Naive thymus-derived CD4-positive, alpha-beta T cell (primary cell): ENCODE measurements at places on chromosomes 2 and 18.

DNA sequence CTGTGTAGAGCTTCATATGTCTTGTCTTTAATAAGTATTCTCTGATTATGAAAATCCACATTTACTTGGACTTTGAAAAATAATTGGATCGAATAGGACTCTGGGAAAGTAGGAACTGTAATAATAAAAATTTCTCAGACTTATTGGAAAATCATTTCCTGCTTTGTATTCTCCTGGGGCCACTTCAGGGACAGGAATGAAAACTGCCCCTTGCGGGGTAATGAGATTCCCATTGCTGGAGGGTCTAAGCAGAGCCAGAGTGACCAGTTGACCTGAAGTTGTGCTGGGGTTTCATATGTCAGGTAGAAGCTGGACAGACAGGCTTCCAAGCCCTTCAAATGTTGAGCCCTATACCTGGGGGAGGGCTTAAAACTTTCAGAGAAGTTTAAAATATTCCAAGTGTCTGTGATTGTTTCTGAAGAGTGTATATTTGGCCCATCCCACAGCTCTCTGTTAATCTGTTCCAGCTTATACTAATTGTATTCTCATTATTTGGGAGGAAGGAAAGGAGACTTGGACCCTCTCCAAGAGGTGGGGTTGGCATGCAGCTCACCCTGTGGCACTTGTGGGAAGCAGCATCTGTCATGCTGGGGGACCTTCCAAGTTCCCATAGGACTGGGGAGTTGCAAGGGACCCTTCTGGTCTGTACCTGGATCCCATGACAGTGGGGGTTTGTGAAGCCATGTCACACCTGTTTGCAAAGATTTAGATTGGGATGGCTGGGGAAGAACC lies 268.7 kb upstream of the ATP5MC3 start:
- no peak for DNase-seq

- DNase-seq = no peak
Measured at GRCh38 chr2:239376351-239376750, 24.5 kb downstream of the HDAC4 start.

DNA sequence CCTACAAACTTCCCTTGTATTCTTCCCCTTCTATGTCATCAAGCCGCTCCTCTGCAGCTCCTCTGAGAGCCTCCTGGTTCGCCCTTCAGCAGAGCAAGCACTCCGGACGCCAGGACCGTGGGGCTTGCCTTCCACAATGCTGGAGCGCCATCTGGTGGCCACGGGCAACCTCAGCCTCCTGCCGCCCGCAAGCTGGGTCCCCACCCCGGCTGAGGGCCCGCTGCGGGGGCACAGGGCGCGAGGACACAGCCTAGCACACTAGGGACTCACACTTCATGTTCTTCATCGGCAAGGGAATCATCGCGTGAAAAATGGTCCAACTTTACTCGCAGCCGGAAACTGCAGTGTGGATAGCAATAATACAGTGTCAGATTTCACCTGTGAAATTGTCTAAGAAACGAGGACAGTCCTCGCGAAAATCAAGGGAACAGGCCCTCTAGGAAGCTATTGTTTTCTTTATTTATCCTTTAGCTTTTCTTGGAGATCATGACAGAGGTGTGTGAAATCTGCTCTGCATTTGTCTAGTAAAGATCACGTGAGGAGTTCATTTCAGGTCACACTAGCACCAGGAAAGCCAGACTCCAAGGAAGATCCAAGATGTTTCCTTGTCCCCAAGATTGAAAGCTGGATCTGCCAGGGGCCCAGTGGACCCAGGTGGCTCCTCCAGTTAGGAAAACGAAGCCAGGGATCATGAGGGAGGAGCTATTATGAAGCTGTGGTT lies 5.8 kb downstream of the PRLH start:
- peak; percentile 82 for DNase-seq

DNA sequence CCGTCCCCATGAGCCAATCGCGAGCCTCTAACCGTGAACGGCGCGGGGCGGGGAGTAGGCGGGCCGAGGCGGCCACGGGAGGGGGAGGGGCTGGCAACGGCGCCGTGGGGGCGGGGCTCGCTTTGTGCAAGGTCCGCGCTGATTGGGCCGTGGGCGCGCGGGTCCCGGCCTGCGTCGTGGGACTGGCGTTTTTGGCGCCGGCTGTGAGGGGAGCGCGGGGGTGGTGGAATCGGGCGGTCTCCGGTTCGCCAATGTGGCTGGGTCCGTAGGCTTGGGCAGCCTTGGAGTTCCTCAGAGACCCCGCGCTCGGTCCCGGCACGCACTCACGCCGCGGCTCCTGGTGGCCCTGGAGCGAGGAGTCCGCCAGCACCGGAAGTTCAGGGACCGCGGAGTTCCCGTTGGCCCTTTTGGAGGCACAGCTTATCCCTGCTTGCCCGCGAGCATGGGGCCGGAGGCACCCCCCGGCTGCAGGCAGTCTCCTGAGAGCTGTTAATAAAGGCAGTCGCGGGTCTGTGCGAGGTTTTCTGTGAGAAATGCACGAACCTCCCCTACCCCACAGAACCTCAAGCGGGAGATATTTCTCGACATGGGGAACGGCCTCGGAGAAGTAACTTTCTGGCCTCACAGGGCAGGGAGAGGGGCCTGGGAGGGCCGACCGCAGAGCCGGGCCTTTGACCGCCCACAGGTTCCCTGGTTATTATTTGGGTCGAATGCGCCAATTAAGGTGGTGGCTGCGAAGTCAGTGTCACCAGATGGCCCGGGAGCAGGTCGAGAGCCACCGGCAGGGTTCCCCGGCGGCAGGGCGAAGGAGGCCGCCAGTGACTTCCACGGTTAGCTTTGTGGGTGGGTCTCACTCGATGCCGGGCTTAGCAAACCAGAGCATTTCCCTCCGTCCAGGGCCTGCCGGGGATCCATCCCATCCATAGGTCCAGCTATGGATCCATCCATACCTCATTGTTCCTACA lies 574 bp upstream of the NCL start:
- peak; percentile 96 for DNase-seq

GRCh38 chr2:15293262-15293937 lies 267.7 kb downstream of the NBAS start:
- DNase-seq = no peak

GRCh38 chr2:172285760-172286159 lies 141.6 kb upstream of the ITGA6 start:
- no peak for DNase-seq

DNA sequence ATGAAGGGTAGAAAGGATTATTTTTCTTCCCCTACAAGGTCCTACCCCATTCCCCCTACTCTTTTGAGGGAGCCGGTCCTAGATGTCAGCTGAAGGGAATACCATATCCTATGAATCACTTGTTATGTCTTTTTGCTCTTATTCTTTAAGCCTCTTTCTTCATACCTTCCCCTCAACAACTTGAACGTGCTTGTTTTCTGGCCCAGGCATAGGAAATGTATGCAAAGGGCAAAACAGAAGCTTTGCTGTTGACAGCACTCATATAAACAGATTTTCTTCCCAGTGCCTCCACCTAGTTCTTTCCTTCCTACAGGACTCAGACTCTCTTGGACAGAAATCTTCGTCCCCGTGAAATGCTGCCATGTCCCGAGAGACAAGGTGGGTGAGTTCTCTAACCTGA lies 64.6 kb downstream of the TMEM17 start:
- no peak for DNase-seq

GRCh38 chr2:186135686-186136085 lies 350.4 kb upstream of the ZC3H15 start:
- no peak for DNase-seq

GRCh38 chr18:70296781-70297180 lies 7.9 kb downstream of the SOCS6 start:
- DNase-seq = no peak

- DNase-seq = no peak
Measured at GRCh38 chr2:232328032-232328422, 50.5 kb upstream of the ALPP start.

- DNase-seq = no peak
Measured at GRCh38 chr2:120749506-120750431, 14.1 kb downstream of the GLI2 start.

- no peak for DNase-seq
Measured at GRCh38 chr18:2758309-2758708, 88.5 kb upstream of the EMILIN2 start.

- no peak for DNase-seq
Measured at GRCh38 chr18:37684183-37684582, 118.6 kb upstream of the CELF4 start.

DNA sequence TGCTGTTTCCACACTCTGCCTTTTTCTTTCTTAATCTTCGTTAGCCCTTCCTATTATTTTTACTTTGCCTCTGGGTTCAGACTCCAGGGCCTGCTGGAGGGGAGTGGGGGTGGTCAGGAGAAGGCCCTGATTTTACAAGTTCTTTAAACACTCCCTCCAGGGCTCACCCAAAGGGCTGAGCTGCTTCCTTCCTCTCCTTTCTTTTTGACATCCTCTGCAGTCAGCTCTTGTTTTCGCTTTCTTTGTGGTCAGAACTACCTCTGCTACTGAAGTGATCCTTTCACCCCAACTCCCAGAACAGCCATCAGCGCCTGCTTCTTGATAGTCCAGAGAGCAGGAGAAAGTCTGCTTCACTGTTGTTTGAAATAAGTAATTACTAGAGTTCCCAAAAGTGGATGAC lies 925.7 kb downstream of the EPHA4 start:
- DNase-seq = no peak

- no peak for DNase-seq
Measured at GRCh38 chr18:49699303-49699702, 114.0 kb downstream of the ACAA2 start.

- DNase-seq = no peak
Measured at GRCh38 chr18:59359576-59359952, 499 bp upstream of the LMAN1 start.

DNA sequence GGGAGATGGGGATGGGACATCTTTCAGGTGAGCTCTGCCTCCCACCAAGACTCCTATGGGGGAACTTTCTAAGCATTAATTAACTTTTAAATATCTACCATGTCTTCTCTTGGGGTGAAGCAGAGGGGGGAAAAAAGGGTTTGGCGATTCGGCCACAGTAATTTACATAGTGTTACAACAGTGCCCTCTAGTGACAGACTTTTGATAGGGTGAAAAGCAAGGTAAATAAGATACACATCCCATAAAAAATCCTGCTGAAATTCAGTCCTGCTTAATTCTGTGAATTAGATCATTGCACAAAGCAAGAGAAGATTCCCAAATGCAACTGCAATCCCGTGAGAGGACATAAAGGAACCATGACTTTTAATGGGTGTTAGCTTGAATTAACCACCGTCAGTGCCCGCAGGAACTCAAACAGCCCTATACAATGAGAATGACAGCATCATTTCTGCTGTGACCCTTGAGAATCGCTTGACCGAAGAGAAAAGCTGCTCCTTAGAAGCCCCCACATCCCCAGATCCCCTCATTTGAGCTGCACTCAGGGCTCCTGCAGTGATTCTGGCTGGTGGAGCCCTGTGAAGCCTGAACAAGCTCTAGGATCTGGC lies 32.8 kb downstream of the FAM124B start:
- DNase-seq = peak; percentile 30

DNA sequence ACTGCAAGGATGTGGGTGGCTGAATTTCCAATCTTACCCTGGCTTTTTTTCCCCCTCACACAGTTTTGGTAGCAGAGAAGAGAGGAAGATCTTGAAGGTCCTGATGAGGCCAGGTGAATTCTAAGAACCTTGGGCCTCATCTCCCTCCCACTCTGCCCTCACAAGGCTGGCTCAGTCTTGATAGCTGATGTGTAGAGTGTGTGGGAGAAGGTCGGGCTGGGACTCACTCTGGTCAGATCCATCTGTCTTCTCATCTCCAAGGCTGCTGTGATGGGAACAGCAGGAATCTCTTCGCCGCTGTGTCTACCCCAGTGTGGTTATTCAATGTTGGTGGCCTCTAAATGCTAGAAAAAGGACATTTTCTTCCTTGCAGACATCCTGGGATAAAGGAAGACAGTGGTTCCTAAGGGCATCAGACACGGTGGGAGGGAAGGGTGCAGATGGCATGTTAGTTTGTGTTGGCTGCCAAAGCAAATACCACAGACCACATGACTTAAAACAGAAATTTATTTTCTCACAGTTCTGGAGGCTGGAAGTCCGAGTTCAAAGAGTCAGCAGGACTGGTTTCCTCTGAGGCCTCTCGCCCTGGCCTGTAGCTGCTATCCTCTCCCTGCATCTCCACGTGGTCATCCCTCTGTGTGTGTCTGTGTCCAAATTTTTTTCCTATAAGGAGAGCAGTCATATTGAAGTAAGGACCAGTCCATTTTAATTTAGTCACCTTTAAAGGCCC lies 37.6 kb upstream of the MGAT4A start:
- DNase-seq = no peak

GRCh38 chr2:156818944-156819343 lies 382.8 kb downstream of the GPD2 start:
- DNase-seq = no peak

GRCh38 chr2:186984966-186985365 lies 136.0 kb upstream of the ZSWIM2 start:
- no peak for DNase-seq

DNA sequence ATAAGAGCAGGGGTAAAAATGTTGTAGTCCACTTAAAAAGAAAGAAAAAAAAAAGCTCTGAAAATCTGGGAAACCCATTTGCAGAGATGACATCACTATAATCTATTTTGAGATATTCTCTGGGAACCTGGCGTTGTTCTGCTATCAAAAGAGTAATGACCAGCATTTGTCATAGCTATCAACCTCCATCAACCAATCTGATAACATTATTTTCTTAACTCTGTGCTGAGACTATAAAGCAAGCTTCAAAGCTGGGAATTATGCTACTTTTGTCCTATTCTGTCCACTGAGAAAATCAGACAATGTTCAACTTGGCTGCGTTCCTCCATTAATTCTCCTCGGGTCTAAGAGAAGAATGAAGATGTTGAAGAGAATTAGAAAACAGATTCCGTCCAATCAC lies 107.5 kb downstream of the STK39 start:
- no peak for DNase-seq

DNA sequence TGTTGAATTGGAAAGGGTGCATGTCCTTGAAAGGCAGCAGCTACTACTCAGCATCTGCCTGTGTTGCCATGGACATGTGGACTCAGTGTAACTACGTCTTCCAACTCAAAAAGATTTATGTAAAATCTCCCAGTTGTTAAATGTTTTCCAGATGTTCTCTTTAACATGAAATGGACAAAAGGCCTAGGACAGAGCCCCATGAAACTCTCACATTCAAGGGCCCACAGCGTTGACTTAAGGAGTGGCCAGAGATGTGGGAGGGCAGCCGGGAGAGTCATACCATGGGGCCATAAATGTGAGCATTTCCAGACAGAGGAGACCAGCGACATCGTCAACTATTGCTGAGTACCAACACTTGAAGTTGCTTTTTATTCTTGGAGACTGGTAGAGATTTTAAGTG lies 9.9 kb downstream of the SLC3A1 start:
- DNase-seq = no peak

- DNase-seq = peak; percentile 1
Measured at GRCh38 chr2:186588940-186589611, 780 bp upstream of the ITGAV start.

DNA sequence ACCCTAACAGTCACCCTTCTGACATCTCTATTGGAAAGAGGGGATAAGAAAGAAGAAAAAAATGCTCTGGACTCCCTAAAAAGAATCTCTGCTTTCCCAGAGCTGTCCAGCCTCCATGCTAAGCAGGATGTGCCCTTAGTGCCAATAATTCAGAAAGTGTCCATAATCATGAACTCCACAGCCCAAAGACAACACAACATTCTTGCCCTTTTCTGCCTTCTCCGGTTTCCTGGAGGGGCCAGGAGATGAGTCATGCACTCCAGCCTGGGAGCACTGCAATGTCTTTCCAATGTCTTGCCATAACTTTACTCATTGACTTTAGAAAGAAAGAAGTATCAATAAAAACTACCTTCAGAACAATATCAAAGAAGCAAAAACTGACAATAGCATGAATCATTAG lies 44.0 kb downstream of the KLF7 start:
- no peak for DNase-seq
